A172 (cell line): ENCODE measurements at places on chromosomes 3 and 15. TPM values are rescaled to one million over a fixed set of nuclear protein-coding genes. Genes with fewer than 3 reads are reported as not detected.

CHRFAM7A gene
- total RNA-seq: not detected in 2 replicates

PYGO1 gene
- total RNA-seq: 10.3 and 14.7 TPM in 2 replicates

DYNLT2B gene
- 15.8 and 32.6 TPM in 2 replicates for total RNA-seq

SUCLG2 gene
- 61.3 and 75.2 TPM in 2 replicates for total RNA-seq

BCL2A1 gene
- not detected in 2 replicates for total RNA-seq

FOXB1 gene
- total RNA-seq: not detected in 2 replicates

SLC6A20 gene
- total RNA-seq: not detected in 2 replicates

NMNAT3 gene
- total RNA-seq: not detected in 2 replicates

CMTM7 gene
- total RNA-seq: 8.5 and 13.9 TPM in 2 replicates

SPATA12 gene
- total RNA-seq: 0.47 and 1.9 TPM in 2 replicates

FOXL2 gene
- total RNA-seq: 1.2 and 1.9 TPM in 2 replicates

CPEB1 gene
- total RNA-seq: 10.8 and 11.3 TPM in 2 replicates

CD80 gene
- total RNA-seq: not detected in 2 replicates

TMEM212 gene
- not detected in 2 replicates for total RNA-seq

GOLGA8G gene
- not detected in 2 replicates for total RNA-seq

ARNT2 gene
- 14.2 and 18.5 TPM in 2 replicates for total RNA-seq

CTXND1 gene
- total RNA-seq: not detected in 2 replicates

ROPN1 gene
- 0.14 TPM in 1 of 2 replicates, not detected in the other for total RNA-seq

THRB gene
- total RNA-seq: not detected in 2 replicates

CALML4 gene
- 1.4 and 5.2 TPM in 2 replicates for total RNA-seq

CNTN6 gene
- total RNA-seq: not detected in 2 replicates

GOLGA6L10 gene
- total RNA-seq: 0.07 TPM in 1 of 2 replicates, not detected in the other

UROC1 gene
- total RNA-seq: not detected in 2 replicates

SNTN gene
- total RNA-seq: not detected in 2 replicates

ALAS1 gene
- 60.1 and 66.9 TPM in 2 replicates for total RNA-seq

IQCF5 gene
- not detected in 2 replicates for total RNA-seq

BDH1 gene
- 0.41 TPM in 1 of 2 replicates, not detected in the other for total RNA-seq

LPCAT4 gene
- 8.9 and 9.8 TPM in 2 replicates for total RNA-seq

GPR171 gene
- total RNA-seq: not detected in 2 replicates

GCHFR gene
- 1.6 TPM in 1 of 2 replicates, not detected in the other for total RNA-seq

ZMYND10 gene
- 0.09 and 0.62 TPM in 2 replicates for total RNA-seq

GABRG3 gene
- not detected in 2 replicates for total RNA-seq

CATSPER2 gene
- 0.47 and 0.60 TPM in 2 replicates for total RNA-seq

SNX22 gene
- total RNA-seq: 0.78 and 1.3 TPM in 2 replicates

CLSTN2 gene
- total RNA-seq: 1.1 and 6.3 TPM in 2 replicates

TF gene
- under 0.01 and 1.7 TPM in 2 replicates for total RNA-seq
